NCI-H1417 treated with DMSO at 0.1 percent for 48 hours (cell line): ENCODE measurements at places on chromosomes 3 and 15.

- DNase-seq: no peak
These were observed 8.6 kb downstream of the PARP9 start for GRCh38 chr3:122555275-122556071.

DNA sequence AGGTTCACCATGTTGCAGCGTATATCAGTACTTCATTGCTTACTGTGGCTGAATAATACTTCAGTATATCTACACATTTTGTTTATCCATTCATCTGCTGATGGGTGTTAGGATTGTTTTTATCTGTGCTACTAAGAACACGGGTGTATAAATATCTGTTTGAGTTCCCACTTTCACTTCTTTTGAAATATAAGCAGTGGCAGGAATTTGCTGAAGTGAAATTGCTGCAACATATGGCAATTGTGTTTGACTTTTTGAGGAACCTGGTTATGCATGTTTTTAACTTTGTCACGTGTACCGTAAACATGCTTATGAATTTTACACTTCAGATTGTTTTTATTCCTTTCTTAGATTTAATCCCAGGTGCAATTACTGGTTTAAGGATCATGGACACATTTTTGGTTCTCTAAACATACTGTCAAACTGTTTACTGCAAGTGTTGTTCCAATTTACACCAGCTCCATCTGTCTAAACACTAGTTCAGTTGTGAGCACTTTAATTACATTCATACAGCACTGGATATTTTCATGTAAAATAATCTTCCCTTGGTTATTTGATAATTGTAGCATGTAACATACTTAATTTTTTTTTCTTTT lies 23.1 kb downstream of the TRAK1 start:
- no peak for DNase-seq

DNA sequence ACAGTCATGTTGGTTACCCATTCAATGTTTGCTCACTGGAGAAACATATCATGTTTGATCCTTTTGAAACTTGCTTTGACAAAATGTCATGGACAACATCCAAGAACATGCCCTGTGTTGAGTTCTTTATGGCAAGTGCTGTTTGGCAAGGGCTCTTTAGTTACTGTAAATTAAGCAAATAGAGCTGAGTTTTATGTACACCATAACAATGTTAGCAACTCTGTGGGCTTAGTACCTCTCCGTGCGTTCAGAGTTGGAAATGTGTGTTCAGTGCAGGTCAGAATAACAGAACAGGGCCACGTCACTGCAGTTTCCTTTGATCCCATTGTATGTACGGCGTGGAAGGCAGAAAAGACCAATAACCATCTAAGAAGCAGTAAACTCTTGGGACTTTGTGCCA lies 132.5 kb downstream of the MYRIP start:
- no peak for DNase-seq

- DNase-seq: no peak
These were observed 52.1 kb downstream of the TMEM212 start for GRCh38 chr3:171895291-171895690.

DNA sequence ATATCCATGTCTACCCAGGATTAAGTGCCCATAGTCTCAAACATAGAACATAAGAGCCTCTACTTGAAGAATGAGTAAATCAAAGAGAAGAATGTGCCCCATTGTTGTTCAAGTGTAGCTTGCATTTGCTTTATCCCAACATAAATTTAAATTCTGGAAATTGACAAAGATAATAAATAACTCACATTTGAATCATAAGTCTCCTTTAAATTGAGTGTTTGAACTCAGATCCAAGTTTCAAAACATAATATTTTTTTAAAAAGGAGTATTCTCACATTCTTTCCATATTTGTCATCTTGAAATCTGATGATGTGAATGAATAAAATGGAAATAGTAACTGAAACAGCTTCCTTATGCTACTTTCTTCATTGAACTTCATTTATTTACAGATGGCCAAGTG lies 135.2 kb downstream of the MECOM start:
- DNase-seq: no peak
